ENCODE measurements at places on chromosomes 11 and 22.
A peak's percentile ranks its signal among the peaks of the same experiment; 100 is the strongest.

DNA sequence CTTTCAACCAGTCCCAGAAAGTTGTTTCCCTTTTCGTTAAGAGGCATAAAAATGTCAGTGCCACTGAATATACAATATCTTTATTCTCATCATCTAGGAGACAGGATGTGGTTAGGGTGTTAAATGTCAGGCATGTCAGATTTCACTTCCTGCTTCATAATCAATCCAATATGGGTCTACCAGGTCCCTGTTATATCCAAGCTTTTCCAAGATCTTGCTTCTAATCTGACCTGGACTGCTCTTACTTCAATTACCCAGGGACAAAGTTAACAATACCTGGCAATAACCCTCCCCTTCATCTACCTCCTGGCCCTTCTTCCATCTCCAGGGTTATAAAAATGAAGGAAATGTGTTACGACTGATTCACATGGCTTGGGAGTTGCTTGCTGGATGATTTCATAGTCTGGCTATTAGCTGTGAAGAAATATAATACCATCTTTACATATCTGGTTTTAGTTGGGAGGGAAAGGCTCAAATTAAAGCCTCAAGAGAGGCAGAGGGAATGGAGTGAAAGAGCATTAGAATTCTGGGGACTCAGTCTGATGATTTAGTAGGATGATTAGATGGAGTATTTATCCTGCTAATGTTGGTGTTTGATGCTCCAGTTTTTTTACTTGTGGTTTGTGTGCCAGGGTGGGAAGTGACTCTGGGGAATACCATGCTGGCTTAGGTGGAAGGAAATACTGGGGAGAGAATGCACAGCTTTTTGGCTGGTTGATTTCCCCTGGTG lies 534.3 kb downstream of the ETS1 start:
- DNase-seq: peak; percentile 84

- no peak for DNase-seq
Observed at GRCh38 chr11:92841719-92842118, 127.7 kb upstream of the MTNR1B start.

DNA sequence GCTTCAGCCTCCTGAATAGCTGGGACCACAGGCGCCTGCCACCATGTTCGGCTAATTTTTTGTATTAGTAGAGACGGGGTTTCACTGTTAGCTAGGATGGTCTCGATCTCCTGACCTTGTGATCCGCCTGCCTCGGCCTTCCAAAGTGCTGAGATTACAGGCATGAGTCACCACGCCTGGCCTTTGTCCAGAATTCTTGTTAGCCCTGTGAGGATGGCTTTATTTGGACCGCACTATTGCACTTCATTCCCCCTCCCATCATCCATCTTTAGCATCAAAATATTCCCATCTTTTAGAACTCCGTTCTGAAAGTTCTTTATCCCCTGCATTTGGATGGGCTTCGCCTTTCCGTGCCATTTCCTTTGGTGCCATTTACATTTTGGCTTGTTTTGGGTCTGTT lies 2.6 kb downstream of the SAMM50 start:
- DNase-seq: no peak

- DNase-seq: no peak
Observed at GRCh38 chr22:32232191-32232830, 22.8 kb downstream of the SLC5A4 start.

GRCh38 chr11:112614605-112615004 lies 346.6 kb upstream of the NCAM1 start:
- no peak for DNase-seq

DNA sequence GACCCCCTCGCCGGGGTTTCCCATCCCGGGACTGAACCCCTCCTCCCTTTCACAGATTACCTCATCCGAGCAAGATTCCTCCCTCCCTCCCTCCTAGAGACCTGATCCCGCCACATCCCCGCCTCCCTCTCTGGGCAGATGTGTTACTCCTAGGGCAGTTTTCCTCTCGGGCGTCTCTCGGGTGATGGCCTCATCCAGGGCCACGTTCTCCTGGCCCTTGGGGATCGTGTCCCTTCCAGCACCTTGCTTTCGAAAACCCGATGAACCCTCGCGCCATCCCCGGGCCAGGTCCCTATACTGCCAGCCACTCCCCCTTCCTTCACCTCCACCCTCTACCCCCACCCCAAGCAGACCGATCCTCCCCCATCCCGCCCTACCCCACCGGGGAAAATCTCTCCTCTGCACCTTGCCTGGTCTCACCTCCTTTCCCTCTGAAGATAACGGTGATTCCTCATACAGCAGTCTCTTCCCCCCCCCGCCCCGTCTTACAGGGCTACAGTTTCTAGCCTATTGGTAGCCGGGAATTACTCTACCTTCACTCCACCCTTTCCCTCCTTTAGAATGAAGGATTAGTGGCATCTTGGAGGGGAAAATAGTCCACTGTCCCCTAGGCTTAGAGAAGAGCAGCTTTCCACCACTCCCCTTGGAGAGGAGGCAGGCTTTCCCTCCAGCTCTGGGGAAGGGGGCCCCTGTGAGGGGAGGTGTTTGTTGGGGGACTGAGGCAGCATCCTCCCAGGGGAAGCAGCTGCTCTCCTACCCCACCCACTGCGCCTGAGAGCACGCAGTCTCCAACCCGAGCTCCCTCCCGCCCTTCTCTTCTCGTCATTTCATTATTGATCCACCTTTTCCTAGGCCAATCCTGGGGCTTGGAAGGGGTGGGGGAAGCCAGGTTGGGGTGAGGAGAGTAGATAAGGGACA lies 1.2 kb downstream of the KMT2A start:
- DNase-seq: no peak
